Activated naive CD4-positive, alpha-beta T cell treated with anti-CD3 and anti-CD28 coated beads, Interleukin-2, amount 50 U/mL, for 16 hours (primary cell): ENCODE measurements at places on chromosomes 7 and 10.

- DNase-seq = no peak
Observed at GRCh38 chr10:117662126-117662525, 119.6 kb downstream of the EMX2 start.

DNA sequence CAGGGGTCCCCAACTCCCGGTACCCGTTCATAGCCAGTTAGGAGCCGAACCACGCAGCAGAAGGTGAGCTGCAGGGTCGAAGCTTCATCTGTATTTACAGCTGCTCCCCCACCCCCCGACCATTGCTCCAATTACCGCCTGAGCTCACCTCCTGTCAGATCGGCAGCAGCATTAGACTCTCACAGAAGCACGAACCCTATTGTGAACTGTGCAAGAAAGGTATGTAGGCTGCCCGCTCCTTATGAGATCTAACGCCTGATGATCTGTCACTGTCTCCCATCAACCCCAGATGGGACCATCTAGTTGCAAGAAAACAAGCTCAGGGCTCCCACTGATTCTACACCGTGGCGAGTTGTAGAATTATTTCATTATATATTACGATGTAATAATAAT lies 14.6 kb upstream of the AZGP1 start:
- DNase-seq = no peak

- no peak for DNase-seq
Observed at GRCh38 chr10:63584725-63585035, 63.5 kb downstream of the REEP3 start.

DNA sequence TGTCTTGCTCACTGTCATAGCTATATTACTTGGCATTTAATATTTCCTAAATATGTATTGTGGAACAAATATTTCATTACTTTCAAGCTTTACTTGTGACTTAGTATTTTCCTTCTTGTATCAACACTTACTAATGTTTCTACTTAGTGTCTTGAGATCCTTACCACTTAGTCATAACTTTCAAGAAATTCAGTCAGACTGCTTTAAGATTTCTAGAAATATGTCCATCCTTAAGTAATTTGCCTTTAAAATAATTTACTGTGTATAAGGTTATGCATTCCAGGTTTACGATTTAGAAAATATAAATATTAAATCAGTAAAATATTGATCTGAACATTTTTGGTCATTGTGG lies 87.3 kb upstream of the CSTF2T start:
- no peak for DNase-seq

DNA sequence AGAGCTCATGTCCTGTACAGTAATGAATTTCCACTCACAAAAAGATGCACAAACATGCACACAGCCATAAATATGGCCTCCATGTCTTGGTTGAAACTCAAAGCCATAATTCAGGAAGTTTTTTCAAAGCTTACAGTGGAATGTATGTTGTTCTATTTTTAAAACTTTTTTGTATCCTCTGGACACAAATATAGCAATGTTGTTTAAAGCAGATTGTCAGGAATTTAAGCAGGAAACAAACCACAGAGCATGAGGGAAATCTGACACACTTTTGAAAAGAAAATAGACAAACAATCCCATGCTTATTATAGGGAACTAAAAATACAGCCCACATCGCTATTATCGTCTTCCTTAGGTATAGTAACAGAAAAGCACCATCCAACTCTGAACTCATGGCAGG lies 21.5 kb downstream of the LRRN3 start:
- no peak for DNase-seq

DNA sequence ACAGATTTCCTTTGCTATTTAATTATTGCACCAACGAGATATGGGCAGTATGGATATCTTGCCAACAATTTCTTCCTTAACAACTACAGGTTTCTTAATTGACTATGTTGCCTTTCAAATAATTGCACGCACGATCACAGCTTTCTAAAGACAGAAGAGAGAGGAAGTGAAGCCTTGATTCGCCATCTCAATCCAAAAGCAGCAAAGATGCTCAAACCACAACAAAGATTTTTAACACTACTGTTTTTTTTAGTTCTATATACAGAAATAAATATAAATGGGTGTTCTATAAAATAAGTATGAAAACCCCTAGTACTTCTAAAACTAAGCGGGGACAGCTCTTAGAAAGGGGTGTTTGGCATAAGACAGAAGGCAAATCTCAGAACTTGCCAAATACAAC lies 251.3 kb downstream of the SFMBT2 start:
- DNase-seq = no peak

GRCh38 chr10:10149899-10150298 lies 867.8 kb upstream of the CELF2 start:
- DNase-seq = no peak

GRCh38 chr7:112495810-112496462 lies 15.1 kb downstream of the LSMEM1 start:
- peak; percentile 40 for DNase-seq

DNA sequence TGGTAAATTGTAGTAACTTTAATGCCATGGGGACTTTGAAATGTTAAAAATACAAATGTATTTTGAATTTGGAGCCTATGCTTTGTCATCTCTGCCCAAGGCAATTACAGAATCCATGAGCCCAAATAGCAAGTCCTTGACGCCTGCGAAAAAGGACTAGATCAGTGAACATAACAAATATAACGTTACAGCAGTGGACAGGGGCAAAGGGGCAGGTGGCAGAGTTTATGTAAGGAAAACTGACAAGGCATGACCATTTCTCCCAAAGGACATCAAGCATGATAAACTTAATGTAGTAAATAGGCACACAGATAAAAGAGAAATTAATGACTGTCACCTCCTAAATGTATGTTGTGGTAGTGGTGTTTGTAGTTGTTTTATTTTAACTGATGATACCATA lies 297.1 kb downstream of the LRRTM3 start:
- no peak for DNase-seq

DNA sequence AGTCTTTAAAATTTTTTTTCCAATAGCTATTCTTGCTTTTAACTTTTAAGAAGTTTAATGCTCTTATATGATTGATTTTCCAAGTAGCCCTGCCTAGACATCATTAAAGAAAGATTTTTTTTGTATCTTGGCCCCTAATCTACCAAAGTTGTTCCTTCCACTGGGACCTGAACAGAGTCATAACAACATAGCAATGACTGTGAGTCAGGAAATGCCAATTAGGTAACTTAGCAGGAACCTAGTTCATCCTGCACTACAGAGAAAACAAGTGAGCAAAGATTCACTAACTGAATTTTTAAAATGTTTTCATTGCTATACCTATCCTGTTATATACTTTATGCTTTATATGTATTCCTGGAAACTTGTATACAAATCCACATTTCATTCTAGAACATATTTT lies 284.7 kb downstream of the BICC1 start:
- DNase-seq = no peak

GRCh38 chr10:35335133-35336083 lies 901 bp upstream of the CCNY start:
- DNase-seq = peak; percentile 36

DNA sequence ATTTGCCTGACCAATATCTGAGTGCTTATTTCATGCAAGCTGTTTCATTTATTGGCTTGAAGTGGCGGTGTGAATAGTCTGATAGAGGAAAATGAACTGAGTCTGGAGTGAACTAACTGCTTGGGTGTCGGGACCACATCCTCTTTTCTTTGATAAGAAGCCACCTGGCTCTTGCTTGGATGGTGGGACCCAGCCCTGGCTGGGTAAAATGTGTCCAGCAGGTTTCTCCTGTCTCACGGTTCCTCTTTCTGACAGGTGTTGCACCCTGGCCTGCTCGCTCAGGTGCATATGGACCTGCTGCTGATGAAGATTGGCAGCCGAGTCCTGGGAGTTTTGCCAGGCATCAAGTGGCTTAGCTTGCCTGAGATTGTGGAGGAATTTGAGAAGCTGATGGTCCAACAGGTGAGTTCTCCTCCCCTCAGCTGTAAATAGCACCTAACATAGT lies 1.6 kb downstream of the ADCK2 start:
- DNase-seq = no peak

- DNase-seq = no peak
Observed at GRCh38 chr7:40401406-40401805, 266.6 kb downstream of the SUGCT start.

GRCh38 chr7:99786726-99787335 lies 2.8 kb upstream of the CYP3A4 start:
- no peak for DNase-seq

DNA sequence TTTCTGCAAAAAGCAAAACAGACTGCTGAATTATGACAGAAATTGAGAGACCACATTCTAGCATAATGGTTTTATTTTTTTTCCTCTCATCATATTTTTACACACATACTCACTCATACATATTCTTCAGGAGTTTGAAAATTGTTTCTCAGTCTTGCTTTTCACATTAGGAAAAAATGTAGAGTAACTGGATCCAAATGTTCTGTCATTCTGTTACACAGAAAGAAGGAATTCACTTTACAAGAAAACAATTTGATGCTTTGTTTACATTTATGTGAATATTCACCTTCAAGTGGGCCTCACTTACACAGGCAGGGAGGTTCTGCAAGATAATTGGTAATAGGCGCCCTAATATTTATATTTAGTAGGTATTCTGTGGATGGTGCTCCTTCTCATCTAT lies 82.0 kb downstream of the ARL4A start:
- DNase-seq = no peak

DNA sequence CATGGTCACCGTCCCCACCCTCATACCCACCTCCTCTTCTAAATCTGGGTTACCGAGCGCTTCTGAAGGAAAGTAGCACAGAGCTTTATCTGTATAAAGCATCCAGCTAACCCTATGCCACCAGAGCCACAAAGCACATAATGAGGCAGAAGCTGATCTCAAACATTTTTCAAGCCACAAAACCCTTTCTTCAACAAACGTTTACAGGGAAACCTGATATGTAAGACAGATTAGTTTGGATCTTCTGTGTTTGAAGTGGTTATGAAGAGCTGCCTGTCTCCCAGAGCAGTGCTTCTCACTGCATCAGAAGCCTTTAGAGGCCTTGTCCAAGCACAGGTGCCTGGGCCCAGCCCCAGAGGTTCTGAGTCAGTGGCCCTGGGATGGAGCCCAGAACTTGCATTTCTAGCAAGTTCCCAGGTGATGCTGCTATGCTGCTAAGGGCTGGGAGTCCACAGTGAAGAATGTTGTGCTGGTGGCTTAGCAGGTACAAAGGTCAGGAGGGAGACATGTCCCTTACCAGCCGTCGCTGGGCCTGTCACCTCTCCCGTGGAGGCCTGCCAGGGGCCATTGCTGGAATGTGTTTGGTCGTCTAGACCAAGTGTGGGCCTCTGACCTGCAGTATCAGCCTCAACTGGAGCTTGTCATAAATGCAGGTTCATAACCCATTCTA lies 90.4 kb downstream of the TAF3 start:
- no peak for DNase-seq

DNA sequence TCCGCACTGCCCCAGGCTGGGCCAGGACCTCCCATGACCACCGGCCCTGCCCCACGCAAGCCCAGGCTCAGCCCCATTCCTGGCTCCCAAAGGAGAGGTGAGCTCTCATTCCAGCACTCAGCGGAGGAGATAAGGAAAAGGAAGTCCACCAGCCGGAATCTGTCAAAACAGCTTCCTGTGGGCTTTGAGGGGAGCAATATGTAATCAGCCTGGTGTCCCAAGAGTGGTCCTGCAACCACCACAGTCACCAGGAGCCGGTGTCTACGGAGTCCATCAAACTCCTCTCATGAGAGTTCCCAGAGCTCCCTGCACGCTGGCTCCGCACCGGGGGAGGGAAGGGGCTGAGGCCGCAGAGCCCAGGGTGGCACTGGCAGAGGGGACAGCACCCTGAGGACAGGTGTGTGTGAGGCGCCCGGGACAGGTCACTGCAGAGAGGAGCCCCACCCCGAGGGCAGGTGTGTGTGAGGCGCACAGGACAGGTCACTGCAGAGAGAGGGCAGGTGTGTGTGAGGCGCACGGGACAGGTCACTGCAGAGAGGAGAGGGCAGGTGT lies 57.9 kb downstream of the STK32C start:
- no peak for DNase-seq

- DNase-seq = no peak
Observed at GRCh38 chr10:70523549-70523948, 45.0 kb downstream of the PALD1 start.

DNA sequence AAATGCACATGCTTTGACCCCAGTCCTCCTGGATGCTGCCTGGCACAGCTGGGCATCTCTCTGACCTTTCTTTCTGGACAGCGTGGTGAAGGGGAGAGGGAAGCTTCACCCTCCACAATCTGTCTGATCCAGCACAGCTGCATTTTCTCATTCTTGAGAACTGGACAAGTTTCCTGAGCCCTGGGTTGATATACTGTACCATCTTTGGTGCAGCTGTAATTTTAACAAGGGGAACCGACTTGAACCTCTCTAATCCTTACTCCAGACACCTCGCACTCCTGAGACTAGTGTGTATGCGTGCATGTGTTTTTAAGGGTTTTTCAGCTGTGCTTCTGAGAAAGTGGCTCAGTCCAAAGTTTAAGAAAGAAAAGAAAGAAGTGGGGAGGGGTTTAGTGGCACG lies 655.7 kb downstream of the INHBA start:
- DNase-seq = no peak

GRCh38 chr10:86715156-86715795 lies 41.1 kb upstream of the BMPR1A start:
- no peak for DNase-seq

DNA sequence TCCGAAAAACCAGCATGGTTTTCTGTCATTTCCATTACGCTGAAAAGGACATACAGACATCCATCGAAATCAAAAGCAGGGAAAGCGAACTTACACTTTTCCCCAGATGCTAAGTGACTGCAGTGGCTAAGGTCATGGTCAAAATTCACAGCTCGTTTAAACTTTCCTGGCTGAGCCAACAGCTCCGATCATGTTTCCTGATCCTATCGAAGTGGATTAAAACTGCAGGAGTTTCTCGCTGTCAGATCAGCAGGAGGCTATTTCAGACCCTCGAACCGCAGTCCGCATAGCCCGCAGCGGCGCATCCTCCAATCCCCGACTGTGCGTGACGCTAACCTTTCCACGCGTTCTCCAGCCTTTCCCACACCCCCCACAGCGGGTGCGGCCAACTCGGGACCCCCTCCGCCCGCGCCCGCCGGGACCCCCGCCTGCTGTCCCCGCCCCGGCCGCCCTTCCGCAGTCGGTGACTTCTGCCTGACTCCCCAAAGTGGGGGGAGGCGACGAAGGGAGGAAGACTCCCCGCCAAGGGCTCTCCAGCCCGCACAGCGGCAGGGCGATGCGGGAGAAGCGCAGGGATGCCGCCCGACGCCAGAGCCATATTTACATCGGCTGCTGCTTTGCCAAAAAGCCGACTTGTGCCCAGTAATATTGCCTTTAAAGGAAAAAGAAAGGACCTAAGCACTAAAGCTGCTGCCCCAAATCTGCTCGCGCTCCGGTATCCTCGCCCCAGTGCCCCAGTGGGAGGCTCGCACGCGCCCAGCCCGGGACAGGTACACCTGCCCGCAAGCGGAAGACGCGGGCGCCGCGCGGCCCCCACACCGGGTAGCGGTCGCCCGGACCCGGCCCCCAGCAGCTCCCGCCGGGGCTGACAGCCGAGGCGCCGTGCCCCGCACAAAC lies 1.2 kb downstream of the PIP4K2A start:
- DNase-seq = peak; percentile 51
